Stimulated activated CD8-positive, alpha-beta memory T cell treated with anti-CD3 and anti-CD28 coated beads, Interleukin-4, amount 100 ng/mL, for 24 hours (primary cell): ENCODE measurements at places on chromosomes 6 and 20.
A peak's percentile ranks its signal among the peaks of the same experiment; 100 is the strongest.

DNA sequence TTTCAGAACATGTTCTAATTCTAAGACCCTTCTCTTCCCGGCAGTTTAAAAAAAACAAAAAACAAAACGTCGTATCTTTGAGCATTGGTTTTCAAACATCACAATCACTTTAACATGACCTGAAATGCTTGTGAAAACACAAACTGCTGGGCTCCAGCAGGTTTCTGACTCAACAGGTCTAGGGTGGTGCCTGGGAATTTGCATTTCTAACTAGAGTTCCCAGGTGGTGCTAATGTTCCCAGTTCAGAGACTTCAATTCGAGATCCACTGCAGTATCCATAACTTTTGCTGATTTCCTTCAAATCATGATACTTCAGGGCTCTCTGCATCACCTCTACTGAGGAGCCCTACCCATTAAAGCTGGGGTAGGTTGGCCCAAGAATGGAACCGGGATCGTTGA, 850 bp upstream of the SMPDL3A start:
- no peak for DNase-seq

DNA sequence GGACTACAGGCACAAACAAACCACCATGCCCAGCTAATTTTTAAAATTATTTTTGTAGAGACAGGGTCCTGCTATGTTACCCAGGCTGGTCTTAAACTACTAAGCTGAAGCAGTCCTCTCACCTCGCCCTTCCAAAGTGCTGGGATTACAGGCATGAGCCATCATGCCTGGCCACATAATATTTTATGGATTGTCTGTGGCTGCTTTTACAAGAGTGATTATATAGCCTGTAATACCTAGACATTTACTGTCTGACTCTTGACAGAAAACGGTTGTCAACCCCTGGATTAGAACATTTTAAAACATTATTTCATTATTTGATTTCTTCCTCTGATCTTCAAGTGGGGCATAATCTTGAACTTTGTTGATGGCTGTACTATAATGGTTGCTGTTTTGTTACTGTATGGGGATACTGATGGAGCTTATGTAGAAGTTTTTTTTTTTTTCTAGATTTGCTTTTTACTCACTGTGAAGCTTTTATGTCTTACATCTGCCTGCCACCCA, 14.3 kb downstream of the PARD6B start:
- no peak for DNase-seq

DNA sequence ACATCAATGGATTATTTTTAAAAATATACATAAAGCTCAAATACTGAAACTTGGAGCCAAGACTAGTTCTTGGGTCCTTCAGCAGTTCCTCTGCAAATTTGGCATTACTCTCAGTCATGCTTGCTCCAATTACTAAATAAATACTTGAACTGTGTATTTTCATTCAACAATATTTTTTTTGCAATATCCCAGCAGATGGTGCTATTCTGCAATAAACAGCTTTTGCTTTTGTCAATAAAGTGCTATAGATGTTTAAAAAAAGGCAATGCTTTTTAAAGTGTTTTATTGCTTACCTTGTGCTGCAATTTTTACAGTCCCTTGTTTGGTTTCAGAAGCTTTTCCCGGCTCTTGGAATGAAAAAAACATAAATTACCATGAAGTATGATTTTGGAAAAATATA, 243.4 kb downstream of the TRDN start:
- no peak for DNase-seq

DNA sequence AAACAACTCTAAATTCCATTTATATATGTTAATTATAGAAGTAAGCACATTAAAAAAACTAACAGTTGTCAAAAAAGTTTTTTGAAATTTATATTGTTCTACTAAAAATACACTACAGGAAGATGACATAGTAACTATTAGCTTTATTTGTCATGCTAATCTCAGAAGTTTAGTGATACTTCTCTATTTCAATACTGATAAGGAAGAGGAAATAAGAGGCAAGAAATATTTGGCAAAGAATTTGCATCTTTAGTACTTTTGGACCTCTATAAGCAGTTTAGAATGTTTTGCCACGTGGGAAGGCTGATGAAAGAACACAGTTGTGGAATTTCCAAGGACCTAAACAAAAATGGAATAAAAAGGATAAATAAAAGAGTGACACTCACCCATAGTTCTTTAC, 12.6 kb downstream of the IFNGR1 start:
- DNase-seq: no peak

GRCh38 chr6:98572579-98572978, 261.8 kb upstream of the POU3F2 start:
- DNase-seq: no peak

GRCh38 chr6:20633566-20634340, 99.5 kb downstream of the CDKAL1 start:
- DNase-seq: no peak

GRCh38 chr6:134172706-134173365, 120.4 kb upstream of the SLC2A12 start:
- no peak for DNase-seq

DNA sequence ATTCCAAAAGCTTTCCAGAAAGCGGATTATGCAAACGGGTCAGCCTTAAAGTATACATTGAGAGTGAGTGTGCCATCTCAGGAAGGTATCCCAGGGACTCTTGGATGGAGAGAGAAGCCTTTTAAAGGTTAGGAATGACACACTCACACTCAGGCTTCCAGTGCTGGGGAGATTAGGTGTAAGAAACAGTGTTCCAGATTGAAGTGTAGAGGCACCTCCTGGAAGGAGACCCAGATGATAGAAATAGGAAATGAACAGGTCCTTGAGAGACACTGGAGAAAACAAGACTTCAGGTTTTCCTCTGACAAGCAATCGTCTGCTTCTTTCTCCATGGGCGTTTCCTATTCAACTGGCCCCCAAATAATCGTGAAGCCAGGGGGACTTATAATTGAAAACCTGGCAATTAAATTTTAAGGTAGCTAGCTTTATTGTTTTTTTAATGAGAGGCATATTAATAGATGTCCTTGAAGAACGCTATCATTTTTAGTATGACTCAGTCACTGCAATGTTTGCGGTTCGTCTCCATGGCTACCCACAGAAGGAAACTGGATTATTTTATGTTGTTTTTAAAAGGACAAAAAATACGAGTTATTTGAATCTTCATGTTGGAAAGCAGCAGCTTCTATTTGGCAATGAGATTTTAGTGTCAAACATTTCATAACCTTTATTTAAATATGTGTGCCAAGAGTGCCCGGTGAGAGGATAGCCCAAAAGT, 85.3 kb downstream of the TRMT6 start:
- no peak for DNase-seq

DNA sequence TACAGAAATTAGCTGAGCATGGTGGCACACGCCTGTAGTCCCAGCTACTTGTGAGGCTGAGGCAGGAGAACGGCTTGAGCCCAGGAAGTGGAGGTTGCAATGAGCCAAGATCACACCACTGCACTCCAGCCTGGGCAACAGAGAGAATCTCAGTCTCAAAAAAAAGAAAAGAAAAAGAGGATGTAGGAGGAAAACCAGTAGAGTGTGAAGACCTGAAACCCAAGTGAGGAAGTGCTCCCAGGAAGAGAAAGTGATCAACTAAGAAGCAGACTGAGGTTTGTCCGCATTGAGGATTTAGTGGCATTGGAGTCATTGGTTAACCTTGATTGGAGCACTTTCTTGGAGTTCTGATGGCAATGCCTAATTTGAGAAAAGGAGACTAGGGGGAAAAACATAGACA, 20.6 kb upstream of the TASP1 start:
- DNase-seq: no peak

GRCh38 chr6:37432590-37432915, 468 bp upstream of the CMTR1 start:
- no peak for DNase-seq

- DNase-seq: no peak
Measured at GRCh38 chr6:122033564-122034181, 365.8 kb upstream of the HSF2 start.

DNA sequence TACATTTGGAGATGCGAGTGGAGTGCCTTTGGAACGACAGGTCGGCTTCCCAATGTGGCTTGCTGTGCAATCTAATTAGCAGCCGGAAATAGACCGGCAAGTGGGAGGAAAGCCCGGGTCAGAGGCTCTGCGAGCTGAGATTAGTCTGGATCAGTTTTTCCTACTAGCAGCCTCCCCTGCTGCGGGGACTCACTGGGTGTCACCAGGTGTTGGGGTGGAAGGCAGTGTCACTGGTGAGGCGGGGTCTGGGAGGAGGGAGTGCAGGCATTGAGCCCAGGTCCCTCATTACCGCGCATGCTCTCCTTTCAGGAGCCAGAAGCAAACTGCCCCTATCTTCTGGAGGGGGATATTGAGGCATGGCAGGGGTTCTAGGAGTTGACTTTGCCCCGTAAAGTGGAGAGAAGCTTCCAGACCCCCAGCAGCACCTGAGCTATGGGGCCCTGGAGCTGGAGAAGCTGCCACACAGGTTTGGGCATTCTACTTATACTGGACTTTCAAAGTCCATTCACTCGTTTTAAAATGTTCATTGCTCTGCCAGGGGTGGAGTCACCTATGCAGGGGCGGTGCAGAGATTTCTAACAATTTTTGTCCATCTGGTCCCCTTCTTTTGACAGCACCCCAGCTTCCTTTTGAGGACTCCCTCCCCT, 11.0 kb downstream of the SULF2 start:
- no peak for DNase-seq

- DNase-seq: no peak
Measured at GRCh38 chr6:39452306-39453145, 130.0 kb upstream of the KCNK16 start.

GRCh38 chr6:7052443-7053011, 55.2 kb upstream of the RREB1 start:
- DNase-seq: no peak

- DNase-seq: no peak
Measured at GRCh38 chr20:10502098-10502526, 67.0 kb downstream of the SLX4IP start.

GRCh38 chr20:40813029-40813431, 124.0 kb upstream of the MAFB start:
- no peak for DNase-seq

GRCh38 chr6:156378853-156379252, 398.3 kb upstream of the ARID1B start:
- DNase-seq: no peak

- no peak for DNase-seq
Measured at GRCh38 chr6:11009353-11009752, 34.8 kb downstream of the ELOVL2 start.

DNA sequence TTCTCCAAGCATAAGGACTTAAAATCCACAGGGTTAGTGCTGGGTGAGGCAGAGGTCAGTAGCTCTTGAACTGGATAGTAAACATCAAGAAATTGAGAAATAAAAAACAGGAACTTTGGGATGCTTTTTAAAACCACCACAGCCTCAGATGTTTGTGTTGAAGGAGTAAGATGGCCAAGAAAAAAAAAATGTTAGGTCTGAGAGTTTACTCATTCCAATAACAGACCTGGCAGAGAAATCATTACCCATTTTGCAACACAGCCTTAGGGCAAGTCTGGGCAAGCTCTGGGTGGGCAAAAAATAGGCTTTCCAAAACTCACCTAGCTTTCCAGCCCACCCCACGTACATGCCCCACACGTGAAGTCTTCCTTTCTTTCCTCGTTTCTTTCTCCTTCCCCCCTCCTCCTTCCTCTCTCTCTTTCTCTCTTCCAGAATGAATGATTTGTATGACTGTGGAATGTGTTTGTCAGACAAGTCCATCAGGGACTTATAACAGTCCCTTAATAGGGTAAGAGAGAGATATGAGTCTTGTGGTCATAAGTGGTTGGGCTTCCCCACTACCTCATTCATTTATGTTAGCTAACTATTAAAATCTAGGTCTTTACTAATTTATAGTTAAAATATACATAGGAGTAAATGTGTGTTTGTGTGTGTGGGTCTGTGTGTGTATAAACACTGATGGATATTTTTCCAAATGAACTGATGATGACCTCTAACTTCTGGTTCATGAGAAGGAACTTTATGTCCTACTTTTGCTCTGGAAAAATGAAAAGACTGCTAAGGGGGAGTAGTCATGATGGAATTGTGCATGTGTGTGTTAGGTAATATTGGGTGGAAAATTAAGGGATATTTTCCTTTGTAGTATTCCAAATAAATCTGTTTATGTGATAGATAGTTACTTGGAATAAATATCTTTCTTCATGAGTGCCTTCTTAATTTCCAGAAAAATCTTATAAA, 18.0 kb upstream of the DSE start:
- no peak for DNase-seq

- no peak for DNase-seq
Measured at GRCh38 chr6:139514819-139515218, 140.4 kb upstream of the CITED2 start.

DNA sequence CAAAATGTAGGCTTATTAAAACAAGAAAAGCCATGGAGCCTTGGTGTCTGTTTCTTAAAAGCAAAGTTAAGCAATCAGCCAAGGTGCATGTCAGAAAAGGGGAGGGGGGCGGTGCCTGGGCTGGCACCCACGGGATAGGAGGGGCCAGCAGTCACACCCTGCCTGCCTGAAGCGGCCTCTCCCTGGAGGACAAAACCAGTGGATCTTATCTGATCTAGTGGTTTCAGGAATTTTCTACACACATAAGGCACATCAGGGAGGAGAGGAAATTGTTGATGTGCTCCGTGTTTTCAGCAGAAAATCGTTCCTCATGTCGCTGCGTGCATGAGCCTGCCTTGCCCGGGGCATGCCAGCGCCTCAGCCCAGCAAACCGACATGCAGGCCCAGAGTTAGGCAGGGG, 276.4 kb downstream of the TAF4 start:
- no peak for DNase-seq

- no peak for DNase-seq
Measured at GRCh38 chr6:170295510-170296422, 4.9 kb upstream of the DLL1 start.

DNA sequence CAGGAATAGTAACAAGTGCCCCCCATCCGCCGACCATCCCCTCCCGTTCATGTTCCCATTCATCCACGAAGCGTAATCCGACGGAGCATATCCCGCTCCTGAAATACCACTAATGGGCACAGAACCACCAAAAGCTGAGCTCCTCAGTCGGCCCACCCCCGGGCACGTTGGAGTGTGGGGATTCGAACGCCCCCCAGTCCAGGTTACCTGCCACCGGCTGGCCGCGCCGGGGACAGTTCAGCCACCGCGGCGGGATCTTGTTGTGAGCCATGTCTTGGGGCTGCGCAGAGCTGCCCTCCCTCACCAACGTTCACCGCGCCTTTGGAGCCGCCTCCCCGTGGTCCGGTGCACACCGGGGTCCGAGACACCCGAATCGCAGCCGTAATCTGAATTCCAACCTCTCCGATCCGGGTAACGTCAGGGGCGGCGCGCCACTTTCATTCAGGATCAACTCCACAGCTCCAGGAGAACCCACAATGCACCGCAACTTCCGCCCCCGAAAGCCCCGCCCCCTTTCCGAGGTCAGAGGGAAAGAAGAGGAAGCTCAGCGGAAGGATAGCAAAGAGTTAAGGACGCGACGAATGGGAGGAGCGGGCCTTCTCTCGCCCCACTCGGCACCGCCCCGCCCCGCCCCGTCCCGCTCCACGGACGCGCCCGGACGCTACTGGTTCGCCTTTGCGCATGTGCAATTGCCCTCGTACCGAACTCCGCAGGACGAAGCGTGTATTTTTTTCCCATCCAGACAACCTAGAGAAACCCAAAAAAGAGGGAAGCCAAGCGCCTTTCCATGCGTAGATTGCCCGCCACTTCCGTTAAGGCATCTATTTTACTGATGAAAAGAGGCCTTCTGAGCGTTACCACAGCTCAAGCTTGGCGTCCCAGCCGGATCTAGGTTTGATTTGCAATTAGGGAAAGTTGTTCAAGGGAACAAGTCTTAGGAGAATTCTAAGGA, at the start of gene RNGTT:
Gene RNGTT (minus strand): TSS at position 480 of the 952 bp plus-strand sequence. CDS start 209 bp downstream, at position 271.
- DNase-seq: peak; percentile 98

- no peak for DNase-seq
Measured at GRCh38 chr20:24960302-24960801, 11.3 kb downstream of the CST7 start.
